ENCODE measurements at places on chromosomes 2 and 18. TPM values are rescaled to one million over a fixed set of nuclear protein-coding genes. Genes with fewer than 3 reads are reported as not detected.

UCN gene
- 0.11 TPM for total RNA-seq

ZSWIM2 gene
- not detected for total RNA-seq

IL18R1 gene
- 4.6 TPM for total RNA-seq

POU3F3 gene
- total RNA-seq, result 6.5 TPM

CYP1B1 gene
- total RNA-seq, result 35.0 TPM

COLEC11 gene
- total RNA-seq, result not detected

CAPN13 gene
- total RNA-seq, result not detected

RND3 gene
- total RNA-seq, result 82.3 TPM

LINC00305 gene
- not detected for total RNA-seq

SDC1 gene
- total RNA-seq, result 75.2 TPM

ANKRD53 gene
- not detected for total RNA-seq

SIX3 gene
- 0.24 TPM for total RNA-seq

CHRND gene
- total RNA-seq, result not detected

CAPN10 gene
- 23.8 TPM for total RNA-seq

RAB6C gene
- not detected for total RNA-seq

DYNAP gene
- not detected for total RNA-seq

FTCDNL1 gene
- total RNA-seq, result 0.86 TPM

SLC4A1AP gene
- 51.6 TPM for total RNA-seq

SULT1C4 gene
- not detected for total RNA-seq

ADRA2B gene
- 0.42 TPM for total RNA-seq

ATP9B gene
- 7.3 TPM for total RNA-seq

KLF11 gene
- total RNA-seq, result 4.9 TPM

LRRTM4 gene
- total RNA-seq, result 0.29 TPM

PLEK gene
- total RNA-seq, result not detected

IGFBP2 gene
- 17.2 TPM for total RNA-seq

CCDC150 gene
- 12.0 TPM for total RNA-seq

KIAA1328 gene
- 6.4 TPM for total RNA-seq

ACP1 gene
- 169 TPM for total RNA-seq

NPHP1 gene
- 7.5 TPM for total RNA-seq

DNAJC5G gene
- not detected for total RNA-seq

LYG2 gene
- total RNA-seq, result not detected

ASNSD1 gene
- 113 TPM for total RNA-seq

KCNIP3 gene
- 2.6 TPM for total RNA-seq

CYP26B1 gene
- total RNA-seq, result 1.9 TPM

FOXD4L1 gene
- total RNA-seq, result not detected

LIMS3 gene
- 0.42 TPM for total RNA-seq

UPP2 gene
- not detected for total RNA-seq

SOWAHC gene
- 7.1 TPM for total RNA-seq

NCKAP5 gene
- 8.4 TPM for total RNA-seq

LOXHD1 gene
- not detected for total RNA-seq

KIAA2012 gene
- total RNA-seq, result not detected

TCF23 gene
- not detected for total RNA-seq

SCYGR4 gene
- total RNA-seq, result not detected

FSIP2 gene
- not detected for total RNA-seq

REG3G gene
- total RNA-seq, result not detected

REG1B gene
- total RNA-seq, result not detected

STAT4 gene
- total RNA-seq, result 0.48 TPM

SKOR2 gene
- total RNA-seq, result not detected

MGAT5 gene
- 23.2 TPM for total RNA-seq

HDAC4 gene
- 3.1 TPM for total RNA-seq
